ENCODE measurements at places on chromosomes 5 and 9.
A peak's percentile ranks its signal among the peaks of the same experiment; 100 is the strongest.

DNA sequence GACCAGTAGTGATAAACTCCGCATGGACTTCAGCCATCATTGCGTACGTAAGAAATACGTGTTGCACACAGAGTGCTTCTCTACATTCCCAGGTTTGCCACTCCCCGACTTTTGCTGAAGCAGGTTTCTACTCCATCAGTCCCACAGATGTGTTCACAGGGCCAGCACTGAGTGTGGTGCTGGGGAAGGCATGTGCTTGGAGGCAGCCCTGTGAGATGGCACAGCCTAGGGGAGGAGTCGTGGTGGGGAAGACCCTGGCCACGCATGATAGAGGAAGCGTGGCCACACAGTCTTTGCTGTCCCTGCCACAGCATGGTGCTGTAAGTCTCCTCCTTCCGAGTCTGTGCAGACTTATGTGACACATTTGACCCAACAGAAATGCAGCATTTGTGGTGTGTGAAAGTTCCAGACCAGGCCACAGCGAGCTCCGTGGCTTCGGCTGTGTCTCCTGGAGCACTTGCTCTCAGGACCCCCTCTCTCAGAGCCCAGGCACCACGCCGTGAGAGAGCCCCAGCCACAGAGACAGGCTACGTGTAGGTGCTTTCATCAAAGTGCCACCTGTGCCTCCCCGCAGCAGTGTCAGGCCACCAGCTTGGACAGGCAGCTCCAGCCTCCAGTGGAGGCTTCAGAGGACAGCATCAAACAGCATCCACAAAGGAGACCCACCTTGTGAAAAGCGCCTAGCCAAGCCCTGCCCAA lies 197.8 kb downstream of the AUH start:
- peak; percentile 15 for DNase-seq

DNA sequence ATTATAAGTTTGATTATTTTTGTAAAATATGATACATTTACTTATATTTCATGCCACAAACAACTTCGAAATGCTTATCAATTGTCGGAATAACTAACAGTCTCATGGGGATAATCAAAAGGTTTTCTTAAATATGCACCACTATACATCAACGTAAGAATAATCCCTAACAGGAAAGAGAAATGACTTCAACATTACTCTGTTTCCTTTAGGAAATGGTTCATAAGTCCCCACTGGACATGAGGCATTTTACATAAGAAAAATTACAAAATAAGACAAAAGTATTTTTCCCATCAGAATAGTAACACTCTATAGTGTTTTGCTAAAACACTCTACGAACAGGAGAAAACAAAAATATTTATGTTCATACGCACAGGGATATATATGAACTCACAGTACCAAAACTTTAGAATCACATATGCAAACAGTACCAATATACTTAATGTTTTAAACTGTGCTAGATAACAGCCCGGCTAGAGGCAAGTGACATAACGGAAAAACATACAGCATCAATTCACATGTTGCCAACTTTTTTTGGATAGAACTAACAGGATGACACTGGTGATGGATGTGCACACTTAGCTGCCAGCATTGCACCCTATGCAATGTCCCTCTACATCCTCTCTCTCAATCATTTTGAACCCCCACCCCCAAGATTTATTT lies 120.5 kb downstream of the NFIB start:
- DNase-seq, result no peak

DNA sequence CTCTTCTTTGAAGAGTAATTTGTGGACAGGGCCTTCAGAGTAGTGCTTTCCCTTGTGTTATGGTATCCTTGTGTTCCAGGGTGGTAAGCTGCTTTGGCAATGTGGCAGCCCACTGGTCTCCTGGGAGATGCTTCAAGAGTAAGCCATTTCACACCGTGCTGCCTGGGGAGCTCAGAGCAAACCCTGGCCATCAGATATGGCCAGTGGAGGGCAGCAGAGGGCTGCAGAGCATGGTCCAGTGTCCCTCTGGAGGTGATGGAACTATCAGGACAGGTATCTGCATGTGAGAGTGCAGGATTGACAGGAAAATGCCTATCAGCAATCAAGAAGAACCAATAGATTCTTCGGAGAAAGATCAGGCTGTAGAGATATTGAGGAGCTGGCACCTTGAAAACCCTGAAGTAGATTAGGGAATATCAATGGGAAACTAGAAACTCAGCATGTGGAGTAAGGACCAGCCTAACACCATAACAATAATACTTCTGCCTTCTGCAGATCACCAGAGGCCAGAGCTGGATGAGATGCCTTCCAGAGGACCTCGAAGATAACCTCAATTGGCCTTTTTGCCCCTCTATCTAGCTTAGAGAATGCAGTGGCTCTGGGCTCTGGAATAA lies 90.8 kb downstream of the PLPPR1 start:
- DNase-seq, result no peak

DNA sequence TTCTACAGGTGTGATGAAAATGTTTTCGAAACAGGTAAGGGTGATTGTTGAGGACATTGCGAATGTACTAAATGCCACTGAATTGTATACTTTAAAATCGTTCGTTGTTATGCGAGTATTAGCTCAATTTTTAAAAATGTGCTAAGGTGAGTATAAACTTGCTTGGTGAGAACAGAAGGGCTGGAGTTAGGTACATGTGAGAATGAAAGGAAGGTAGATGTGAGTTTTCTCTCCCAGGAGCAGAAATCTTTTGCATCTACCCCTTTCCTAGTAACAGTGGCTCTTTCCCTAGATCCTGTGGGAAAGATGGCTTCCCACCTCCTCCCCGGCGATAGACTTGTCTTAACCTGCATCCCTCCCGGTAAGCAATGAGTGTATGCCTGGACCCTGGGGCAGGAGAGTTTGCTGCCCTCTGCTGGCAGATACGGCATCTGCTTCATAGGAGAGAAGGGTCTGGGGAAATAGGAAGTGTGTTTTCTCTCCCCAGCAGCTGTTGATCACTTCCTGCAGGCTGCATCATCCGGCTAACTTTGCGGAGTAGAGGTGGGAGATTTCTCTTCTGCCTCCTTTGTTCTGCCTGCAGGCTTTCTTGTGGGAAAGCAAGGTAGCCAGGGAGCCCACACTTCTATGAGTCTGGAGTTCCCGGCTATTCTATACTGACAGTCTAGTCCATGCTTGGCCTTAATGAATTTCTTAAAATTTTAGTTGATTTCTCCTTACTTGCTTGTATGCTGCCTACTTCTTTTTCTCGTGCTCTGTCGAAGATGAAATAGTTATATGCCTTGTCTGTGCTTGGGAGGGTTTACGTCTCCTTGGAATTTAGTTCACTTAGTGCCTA lies 373.3 kb upstream of the SEMA6A start:
- DNase-seq, result peak; percentile 17

- peak; percentile 66 for DNase-seq
These were observed 5.5 kb downstream of the NSMF start for GRCh38 chr9:137453643-137454081.

DNA sequence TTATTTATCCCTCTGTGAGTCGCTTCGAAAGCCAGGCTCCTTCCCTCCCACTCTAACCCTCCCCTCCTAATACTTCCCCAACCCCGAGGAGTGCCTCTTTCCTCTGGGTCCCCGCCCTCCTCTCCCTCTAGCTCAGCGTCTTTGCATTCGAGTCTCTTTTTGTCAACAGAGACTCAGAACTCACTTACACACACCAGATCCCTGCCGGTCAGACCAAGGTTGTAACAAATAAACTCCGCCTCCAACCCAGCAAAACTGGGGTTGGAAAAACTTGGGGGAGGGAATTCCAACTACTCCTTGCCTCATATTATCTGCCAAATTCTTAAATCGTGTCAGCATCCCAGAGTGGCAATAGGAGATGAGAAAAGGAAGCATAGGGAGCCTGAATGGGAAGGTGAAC lies at the start of gene HTR1A:
Gene HTR1A, minus strand, starts transcription at position 167 of the 400 bp plus-strand sequence. CDS start 726 bp downstream, outside the sequence.
- no peak for DNase-seq

Measured in naive thymus-derived CD8-positive, alpha-beta T cell (primary cell).